ENCODE measurements at places on chromosomes 3 and 15.
A peak's percentile ranks its signal among the peaks of the same experiment; 100 is the strongest.

GRCh38 chr3:27456554-27456953 is 27.6 kb downstream of the SLC4A7 start:
- DNase-seq, result no peak

- DNase-seq, result no peak
These were observed 35.6 kb downstream of the FRMD5 start for GRCh38 chr15:44159492-44159891.

- DNase-seq, result no peak
These were observed 4.0 kb downstream of the TNFAIP8L3 start for GRCh38 chr15:51090753-51091152.

GRCh38 chr3:68290333-68290732 is 635.9 kb upstream of the SUCLG2 start:
- no peak for DNase-seq

DNA sequence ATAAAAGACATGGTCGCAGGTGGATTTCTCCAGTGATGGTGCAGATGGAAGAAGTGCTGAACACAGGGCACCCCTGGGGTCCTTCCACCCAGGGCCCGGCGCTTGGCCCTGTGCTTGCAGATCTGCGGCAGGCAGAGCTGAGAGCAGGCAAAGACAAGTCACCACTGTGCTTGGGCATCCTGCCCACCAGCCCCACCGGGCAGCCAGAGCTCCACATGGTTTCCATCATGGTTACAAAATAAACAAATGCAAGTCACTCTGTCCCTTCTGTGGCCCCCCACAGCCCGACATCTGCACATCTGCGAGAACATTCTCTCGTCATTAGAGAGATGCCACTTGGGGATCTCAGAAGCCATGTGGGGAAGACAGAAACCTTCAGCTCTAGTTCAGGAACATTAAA is 37.6 kb upstream of the SFMBT1 start:
- DNase-seq, result no peak

DNA sequence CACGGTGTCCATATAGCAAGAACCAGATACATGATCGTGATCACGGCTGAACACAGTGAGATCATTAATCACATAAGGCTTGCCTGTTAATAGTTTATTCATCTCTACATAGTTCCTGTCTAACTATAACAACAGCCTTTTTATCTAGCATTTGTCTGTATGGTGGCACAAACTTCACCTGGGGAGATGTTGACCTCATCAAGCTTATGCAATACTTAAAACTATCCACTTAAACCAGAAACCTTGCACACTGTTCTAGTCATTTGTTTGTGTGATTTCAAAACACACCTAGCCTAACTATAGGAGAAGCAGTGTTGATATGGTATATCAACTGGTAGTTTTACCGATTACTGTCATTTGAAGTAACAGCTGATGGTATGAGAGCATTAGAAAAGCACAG is 124.8 kb downstream of the VPS13C start:
- no peak for DNase-seq

GRCh38 chr15:76983590-76984375 is 11.1 kb upstream of the PSTPIP1 start:
- no peak for DNase-seq

DNA sequence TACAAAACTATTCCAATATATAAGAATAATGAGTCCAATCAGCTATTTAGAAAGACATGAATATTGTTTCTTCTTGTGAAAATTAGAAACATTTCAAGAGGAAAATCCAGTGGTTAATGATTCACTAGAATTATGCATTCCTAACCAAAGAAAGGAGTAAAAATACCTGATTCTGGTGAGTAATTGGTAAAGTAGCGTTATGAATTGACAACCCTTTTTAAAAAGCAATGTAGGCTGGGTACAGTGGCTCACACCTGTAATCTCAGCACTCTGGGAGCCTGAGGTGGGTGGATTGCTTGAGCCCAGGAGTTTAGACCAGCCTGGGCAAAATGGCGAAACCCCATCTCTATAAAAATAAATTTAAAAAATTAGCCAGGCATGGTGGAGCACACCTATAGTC is 43.3 kb downstream of the TOPAZ1 start:
- DNase-seq, result no peak

GRCh38 chr3:114609973-114610630 is 316.3 kb downstream of the TIGIT start:
- DNase-seq, result no peak

DNA sequence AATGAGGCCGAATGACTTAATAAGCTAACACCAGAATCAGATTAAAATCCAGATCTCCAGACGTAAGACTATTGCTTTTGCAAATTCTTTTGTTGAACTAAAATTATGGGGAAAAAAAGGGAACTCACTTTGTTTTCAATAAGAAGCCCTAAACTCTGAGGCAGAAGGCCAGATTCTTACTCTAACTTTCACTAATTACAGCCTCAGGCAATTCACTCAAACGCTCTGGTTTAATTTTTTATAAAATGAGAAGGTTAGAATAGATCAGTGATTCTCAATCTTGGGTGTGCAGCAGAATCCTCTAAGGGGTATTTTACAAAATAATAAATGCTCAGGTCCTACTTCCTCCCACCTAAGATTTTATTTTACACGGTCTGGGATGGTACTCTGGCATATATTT is 38.1 kb downstream of the C3orf70 start:
- no peak for DNase-seq

DNA sequence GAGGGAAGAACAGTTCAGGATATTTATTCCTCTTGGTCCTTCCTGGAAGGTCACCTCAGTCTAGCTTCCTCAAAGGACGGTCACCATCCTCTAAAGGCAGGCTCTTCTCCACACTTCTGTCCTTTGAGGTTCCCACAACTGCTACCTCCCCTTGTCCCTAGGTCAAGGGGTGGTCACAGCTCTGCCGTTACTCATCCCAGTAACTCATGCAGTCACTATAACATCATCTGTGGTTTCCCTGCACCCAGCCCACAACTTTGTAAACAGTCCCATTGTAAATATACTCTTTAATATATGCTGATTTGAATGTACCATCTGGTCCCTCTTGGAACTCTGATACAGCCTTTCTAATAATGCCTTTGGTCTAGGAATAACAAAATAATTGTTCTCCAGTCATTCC is 887.4 kb downstream of the FHIT start:
- no peak for DNase-seq

DNA sequence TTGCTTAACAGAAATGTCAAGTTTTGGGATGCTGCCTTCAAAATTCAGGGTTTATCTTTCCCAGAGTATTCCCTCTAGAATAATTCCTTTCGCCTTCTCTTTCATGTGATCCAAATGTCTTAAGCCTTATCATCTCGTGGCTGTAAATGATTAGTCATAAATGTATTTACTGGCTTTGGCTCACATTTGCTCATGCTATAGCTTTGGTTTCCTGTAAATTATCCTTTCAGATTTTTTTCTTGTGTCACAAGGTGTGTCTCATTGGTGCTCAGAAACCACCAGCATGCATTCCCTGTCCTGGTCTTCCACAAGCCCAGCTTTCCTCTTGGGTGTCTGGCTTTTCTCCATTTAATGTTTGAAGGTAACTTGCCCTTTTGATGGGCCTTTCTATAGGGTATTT is 692.7 kb upstream of the ALCAM start:
- DNase-seq, result no peak

GRCh38 chr3:18049096-18049495 is 306.7 kb upstream of the TBC1D5 start:
- DNase-seq, result no peak

DNA sequence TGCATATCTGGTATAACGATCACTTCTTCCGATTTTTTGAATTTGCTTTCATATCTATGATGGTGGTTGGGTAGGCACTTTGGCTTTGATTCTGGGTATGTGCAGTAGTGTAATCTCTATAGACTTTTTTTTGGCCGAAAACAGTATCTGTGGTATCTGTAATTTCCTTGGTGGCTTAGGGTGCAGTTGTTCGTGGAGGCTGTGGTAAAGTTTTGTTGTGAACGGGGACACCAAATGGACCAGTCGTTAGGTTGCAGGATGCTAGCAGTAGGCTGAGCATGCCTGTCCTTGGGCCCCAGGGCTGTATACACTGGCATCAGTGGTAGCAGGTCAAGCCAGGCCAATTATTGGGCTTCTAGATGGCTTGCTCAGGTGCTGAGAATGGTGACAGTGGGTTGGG is 55.2 kb downstream of the CCDC66 start:
- DNase-seq, result no peak

GRCh38 chr3:186053954-186054791 is 54.7 kb downstream of the ETV5 start:
- no peak for DNase-seq

DNA sequence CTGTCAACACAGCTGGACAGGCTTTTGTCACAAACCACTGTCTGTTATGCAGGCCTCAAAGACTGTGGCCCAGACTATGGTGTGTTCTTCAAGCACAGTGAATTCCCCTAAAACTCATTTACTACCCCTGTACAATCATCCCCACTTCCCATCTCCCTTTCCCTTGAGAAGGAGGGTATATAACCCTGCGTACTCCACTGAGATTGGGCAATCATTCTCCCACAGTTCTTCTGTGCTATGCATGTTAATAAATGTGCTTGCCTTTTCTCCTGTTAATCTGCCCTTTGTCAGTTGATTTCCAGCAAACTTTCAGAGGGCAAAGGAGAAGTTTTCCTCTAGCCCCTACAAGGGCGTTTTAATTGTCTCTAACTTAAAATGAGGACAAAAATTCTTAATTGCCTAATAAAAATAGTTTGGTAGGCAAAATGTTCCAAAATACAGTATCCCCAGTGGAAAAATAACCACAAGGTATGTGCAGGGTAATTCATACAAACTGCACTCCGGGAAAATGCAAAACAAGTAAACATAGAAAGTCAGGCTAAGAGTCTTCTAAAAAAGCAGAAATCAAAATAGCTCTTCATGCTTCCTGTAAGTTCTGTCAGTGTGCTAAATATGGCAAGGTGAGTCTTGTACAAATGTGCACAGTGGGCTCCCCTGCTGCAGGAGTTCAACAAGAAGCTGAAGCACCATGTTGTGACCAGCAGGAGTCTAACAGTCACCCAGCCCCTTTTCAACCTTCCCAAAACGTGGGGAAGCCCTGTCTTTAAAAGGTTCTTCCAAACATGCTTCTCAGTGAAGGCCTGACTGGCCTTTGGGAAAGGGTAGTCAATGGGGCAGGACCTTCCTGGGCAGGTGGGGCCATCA is 10.2 kb downstream of the ATP10A start:
- no peak for DNase-seq

GRCh38 chr15:91865950-91866349 is 12.4 kb downstream of the SLCO3A1 start:
- no peak for DNase-seq

GRCh38 chr3:49901366-49902339 is 2.0 kb downstream of the MST1R start:
- DNase-seq, result no peak

DNA sequence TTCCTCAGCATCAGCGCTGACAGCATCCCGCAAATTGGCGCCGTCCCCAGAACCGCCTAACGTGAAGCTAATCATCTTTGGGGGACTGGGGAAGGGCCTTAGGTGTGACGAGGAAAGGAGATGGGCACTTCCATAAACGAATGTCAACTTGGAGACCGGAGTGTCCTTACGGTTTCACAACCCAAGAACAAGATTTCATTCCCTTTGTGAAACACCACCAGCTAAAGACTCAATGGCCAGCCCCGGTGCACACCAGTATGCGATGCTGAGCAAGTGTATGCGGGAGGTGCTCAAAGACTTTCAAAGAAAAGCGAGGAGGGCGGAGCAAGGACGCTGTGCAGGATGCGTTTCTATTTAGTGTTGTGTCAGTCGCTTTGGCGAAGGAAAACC is 759 bp upstream of the TTBK2 start:
- DNase-seq, result no peak

DNA sequence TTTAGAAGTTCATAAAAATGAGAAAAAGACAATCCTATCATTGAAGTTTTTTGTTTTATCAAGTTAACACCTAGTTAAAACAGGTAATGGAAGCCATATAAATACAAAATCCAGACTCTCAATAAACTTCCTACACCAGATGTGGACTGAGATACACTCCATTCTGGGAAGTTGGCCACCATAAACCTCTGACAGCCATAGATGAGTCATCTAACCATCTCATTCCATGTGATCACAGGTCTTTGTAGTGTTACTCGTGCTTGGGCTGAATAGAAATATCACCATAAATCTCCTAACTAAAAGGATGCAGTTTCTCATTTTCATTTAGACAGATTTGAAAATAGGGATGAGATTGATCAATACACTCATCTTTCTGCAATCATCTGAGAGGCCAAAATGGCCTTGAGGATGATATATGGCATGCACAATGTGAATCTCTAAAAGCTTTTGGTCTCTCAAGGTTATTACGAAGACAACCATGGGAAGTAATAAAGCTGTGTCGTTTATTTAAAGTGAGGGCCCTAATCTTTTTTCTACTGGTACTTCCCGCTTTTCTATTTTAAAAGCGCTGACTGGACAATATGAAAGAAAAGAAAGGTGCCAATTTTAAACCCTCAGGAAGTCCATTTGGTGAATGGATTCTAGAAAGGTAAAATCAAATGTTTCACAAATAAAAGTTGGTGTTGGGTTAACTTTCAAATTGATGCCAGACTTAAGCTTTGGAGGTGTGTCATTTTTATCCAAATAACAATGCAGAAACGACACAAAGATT is 155.5 kb downstream of the POLR2M start:
- peak; percentile 27 for DNase-seq

DNA sequence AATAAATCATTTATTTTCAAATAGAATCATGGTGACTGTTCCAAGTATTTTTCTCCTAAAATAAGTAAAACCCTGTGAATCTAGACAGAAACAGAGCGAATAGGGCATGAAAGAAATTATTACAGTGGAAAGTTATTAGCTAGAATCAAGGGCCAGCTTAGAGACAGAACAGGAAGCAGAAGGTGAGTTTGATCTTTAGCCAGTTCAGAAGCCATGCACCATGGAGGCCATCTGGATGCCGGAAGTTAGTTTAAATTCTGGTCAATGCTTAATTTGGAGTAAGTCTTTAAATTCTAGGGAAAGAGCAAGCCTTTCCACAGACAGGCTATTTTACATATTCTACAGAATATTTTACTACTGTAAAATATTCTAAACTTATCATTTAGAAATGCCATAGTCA is 574.8 kb downstream of the CADM2 start:
- DNase-seq, result no peak

GRCh38 chr3:124483915-124484470 is 246.3 kb upstream of the UMPS start:
- DNase-seq, result no peak

GRCh38 chr15:40439960-40440742 is 602 bp upstream of the BAHD1 start:
- no peak for DNase-seq

- DNase-seq, result no peak
These were observed 429.3 kb upstream of the THBS1 start for GRCh38 chr15:39151545-39151944.

DNA sequence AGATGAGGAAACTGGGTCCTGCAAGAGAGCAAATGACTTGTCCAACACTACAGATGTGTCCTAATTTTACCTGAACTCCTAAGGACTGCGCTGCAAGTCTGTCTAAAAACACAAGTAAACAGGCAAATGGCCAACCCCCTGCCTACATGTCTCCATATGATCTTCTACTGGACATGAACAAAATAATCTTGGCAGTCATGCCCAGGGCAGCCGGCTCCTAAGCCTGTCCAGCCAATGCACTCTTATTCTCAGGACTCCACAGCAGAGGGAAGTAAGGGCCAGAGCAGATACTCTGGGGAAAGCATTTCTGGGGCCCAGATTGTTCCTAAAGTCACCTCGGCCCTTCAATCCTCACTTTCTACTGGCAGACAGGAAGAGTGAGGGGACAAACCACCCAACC is 10.3 kb downstream of the COLQ start:
- DNase-seq, result no peak
